Kidney (tissue), 22 donors: ENCODE measurements at places on chromosomes 3 and 15. TPM values are rescaled to one million over a fixed set of nuclear protein-coding genes. Genes with fewer than 3 reads are reported as not detected.

Gene CHAC1
- polyA plus RNA-seq = 21.1 TPM

- DNase-seq = no peak
- no peaks in the 10 kb centered on the region for H3K4me1 ChIP-seq
- no peaks in the 10 kb centered on the region for H3K27me3 ChIP-seq
- no peaks in the 10 kb centered on the region for H3K36me3 ChIP-seq
- no peak overlapping the region for H3K4me3 ChIP-seq
- H3K27ac ChIP-seq = no peak overlapping the region
Measured at GRCh38 chr3:178768072-178768864, 232.0 kb downstream of the KCNMB2 start.

DNA sequence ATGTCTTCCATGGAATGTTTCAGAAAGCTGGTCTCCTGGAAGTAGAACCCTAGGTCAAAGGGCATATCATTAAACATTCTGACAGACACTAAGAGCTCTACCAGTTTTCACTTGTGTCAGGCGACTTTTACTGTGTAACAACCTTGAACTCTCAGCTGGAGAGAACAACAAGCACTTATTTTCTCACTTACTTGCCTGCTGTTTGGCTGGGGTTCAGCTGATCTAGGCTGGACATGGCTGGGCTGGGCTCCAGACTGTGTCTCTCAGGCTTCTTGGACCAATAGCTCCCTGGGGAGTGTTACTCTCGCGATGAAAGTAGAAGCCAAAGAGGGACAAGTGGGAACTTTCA, 527.3 kb downstream of the SHQ1 start:
- H3K27ac ChIP-seq = no peak overlapping the region
- H3K27me3 ChIP-seq = no peaks in the 10 kb centered on the region
- H3K4me1 ChIP-seq = no peaks in the 10 kb centered on the region
- no peak overlapping the region for H3K4me3 ChIP-seq

DNA sequence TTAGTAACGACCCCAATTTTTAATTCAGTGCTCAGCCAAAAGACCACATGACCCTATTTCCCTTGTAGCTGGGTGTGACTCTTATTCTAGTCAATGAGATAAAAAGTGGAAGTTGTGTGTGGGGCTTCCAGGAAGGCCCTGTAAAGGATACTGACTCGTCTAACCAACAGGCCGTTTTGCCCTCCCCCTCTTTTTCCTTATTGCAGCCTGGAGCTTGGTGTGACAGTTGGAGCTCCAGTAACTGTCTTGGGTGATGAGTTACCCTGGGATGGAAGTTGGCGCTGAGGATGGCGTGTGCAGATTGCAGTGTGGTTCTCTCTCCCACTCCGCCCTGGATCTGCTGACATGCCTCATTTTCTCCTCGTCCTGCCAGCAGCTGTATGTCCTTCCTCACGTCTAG, 209.3 kb upstream of the PROK2 start:
- no peaks in the 10 kb centered on the region for H3K27me3 ChIP-seq
- DNase-seq = no peak
- no peaks in the 10 kb centered on the region for H3K4me1 ChIP-seq
- no peak overlapping the region for H3K27ac ChIP-seq
- no peaks in the 10 kb centered on the region for H3K36me3 ChIP-seq
- no peak overlapping the region for H3K4me3 ChIP-seq

DNA sequence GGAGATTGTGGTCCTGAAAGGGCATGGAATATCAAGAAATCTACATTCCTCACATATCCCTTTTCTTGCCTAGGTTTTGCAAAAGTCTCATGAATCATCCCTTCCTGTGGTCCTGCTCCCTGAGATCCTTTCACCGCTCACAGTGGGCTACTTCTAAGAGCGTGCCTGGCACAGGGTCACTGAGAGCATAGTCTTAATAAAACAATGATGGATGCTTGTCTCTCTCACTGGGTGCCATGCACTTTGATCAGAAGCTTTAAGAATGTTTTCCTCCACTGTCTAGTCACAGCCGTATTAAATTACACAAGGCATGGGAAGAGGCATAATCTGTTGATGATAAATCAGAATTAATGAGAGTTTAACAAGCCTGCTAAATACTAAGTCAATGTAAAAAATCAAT, 269.7 kb upstream of the ATP10A start:
- H3K4me1 ChIP-seq = no peaks in the 10 kb centered on the region
- no peaks in the 10 kb centered on the region for H3K27me3 ChIP-seq
- no peak overlapping the region for H3K27ac ChIP-seq
- no peak overlapping the region for H3K4me3 ChIP-seq

Gene TNIK
- 3.6 TPM for polyA plus RNA-seq

DNA sequence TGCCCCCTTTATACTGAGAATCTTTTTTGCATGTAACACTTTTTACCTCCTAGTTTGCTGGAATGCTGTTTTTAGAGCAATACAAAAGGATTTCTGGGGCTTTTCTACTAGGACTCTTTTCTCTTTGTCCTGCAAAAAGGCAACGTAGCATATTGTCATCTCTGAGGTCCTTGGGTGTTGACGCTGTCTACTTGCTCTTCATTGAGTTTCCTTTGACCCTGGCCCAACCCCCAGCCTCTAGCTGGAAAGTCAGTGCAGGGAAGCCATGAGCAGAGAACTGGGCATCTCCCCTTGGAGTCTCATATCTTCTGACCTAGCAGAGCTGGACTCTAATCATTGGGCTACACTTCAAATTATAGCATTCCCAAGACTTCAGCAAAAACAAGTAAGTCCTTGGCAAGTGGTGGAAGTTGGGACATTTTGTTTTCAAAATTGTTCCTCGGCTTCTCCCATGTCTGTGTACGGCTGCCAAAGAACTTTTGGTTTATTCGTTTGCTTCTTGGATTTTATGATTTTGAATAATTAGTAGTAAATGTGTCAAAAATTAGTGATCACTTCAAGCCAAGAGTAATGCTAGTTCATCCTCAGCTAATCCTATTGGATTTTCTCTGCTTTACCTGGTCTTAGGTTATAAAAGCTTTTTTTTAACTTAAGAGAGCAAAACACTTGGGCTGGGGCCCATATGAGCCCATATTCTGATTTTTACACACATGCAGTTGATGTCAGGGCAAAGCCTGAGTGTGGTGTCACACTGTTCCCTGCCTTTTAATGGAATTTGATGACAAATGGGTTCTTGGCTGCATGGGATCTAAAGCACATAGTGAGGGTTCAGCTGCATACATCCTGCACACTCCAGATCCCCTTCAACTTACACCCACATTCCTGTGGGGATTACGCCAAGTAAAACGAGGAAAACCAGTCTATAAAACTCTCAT, 419.5 kb upstream of the C2CD4B start:
- no peak for DNase-seq
- no peak overlapping the region for H3K27ac ChIP-seq
- no peaks in the 10 kb centered on the region for H3K4me1 ChIP-seq
- no peaks in the 10 kb centered on the region for H3K27me3 ChIP-seq
- no peaks in the 10 kb centered on the region for H3K36me3 ChIP-seq
- H3K4me3 ChIP-seq = no peak overlapping the region

DNA sequence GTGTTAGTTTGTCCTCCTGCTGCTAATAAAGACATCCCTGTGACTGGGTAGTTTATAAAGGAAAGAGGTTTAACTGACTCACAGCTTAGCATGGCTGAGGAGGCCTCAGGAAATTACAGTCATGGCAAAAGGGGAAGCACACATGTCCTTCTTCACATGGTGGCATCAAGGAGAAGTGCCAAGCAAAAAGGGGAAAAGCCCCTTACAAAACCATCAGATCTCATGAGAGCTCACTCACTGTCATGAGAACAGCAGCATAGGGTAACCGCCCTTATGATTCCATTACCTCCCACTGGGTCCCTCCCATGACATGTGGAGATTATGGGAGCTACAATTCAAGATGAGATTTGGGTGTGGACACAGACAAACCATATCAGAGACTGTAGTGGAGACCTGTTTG, 27.0 kb downstream of the TM2D3 start:
- H3K27me3 ChIP-seq = no peaks in the 10 kb centered on the region
- no peak overlapping the region for H3K27ac ChIP-seq
- H3K36me3 ChIP-seq = no peaks in the 10 kb centered on the region
- no peak for DNase-seq
- H3K4me3 ChIP-seq = no peak overlapping the region
- H3K4me1 ChIP-seq = no peaks in the 10 kb centered on the region

Gene MYRIP
- 0.92 TPM for polyA plus RNA-seq

Gene CHRFAM7A
- polyA plus RNA-seq = 0.54 TPM

DNA sequence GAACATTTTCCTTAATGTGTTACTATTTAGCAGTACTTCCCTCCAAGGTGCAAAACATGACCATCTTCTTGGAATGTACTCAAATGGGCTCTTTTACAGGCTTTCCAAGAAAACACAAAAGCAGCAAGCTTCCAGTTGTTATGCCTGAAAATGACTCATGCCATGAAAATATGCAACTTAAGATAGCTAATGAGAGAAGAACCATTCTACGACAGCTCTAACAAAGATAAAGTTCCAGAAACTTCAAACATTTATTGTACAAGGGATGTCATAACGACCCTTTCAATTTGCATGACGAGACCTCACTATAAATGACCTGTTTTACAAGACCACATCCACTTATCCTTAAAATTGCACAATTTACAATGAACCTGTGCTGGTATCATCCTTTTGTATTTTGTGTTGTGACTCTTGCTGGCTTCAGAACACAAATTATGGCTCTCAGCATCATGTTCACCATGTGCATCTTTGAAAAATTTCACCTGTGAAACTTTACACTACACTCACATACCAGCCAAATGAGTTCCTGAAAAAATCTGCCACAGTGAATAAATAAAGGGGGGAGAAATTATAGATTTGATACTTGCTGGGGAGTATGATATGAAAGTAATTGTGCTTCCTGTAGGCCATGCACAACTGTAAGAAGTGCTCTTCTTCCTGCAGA, 433.7 kb downstream of the MAGI1 start:
- DNase-seq = no peak
- no peak overlapping the region for H3K27ac ChIP-seq
- no peaks in the 10 kb centered on the region for H3K27me3 ChIP-seq
- no peaks in the 10 kb centered on the region for H3K4me1 ChIP-seq
- H3K4me3 ChIP-seq = no peak overlapping the region
- H3K36me3 ChIP-seq = no peaks in the 10 kb centered on the region

DNA sequence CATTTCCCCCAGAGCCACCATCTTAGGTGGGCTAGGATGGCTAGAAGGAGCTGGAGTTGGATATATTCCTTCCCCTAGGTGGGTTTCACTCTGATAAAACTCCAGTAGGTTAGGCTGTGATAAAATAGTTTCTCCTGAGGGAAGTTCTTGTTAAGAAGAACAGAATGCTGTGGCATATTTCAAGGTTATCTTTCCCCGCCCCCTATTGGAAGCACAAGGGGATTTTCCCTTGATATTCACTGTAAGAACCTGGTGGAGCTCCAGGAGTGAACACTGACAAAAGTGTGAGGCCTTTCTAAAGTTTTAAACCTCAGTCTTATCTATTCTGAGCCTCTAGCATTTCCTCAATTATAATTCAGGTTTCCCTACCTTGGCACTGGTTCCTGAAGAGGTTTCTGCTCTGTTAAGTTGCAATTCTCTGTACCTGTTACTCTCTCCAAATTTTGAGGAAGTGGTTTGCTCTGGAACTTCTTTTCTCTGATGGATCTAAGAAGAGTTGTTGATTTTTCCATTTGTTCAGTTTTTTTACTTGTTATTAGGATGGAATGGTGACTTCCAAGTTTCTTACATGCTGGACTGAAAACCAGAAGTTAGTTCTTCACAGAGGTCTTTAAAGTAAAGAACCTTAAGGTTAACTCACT, 113.5 kb downstream of the GMPS start:
- no peaks in the 10 kb centered on the region for H3K27me3 ChIP-seq
- DNase-seq = no peak
- no peaks in the 10 kb centered on the region for H3K36me3 ChIP-seq
